ENCODE measurements at places on chromosomes 3 and 15. TPM values are rescaled to one million over a fixed set of nuclear protein-coding genes. Genes with fewer than 3 reads are reported as not detected.

The FOXB1 gene
- total RNA-seq, result not detected

The VGLL3 gene
- not detected for total RNA-seq

The DOCK3 gene
- total RNA-seq, result not detected

The ZNF662 gene
- 1.0 TPM for total RNA-seq
